ENCODE measurements at places on chromosomes 6 and 20.

DNA sequence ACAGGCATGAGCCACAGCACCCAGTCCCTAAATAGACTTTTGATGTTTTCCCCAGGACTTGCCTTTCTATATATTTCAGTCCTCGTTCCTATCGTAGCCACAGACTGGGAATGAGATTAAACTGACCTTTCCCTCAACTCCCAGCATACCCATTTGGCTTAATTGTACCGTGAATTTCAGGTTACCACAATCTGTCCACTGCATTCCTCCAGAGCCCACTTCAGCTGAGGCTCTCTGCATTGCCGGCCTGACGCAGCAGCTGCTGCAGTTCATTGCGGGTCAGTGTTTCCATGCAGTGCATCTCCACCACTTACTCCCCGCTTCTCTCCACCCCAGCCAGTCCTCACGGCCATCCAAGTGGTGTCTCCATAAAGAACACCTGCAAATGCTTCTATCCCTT, 103.1 kb upstream of the RIN2 start:
- no peak for DNase-seq

- no peak for DNase-seq
These were observed 53.0 kb downstream of the FARS2 start for GRCh38 chr6:5314191-5314865.

- no peak for DNase-seq
These were observed 2.2 kb upstream of the OSER1 start for GRCh38 chr20:44212792-44213191.

DNA sequence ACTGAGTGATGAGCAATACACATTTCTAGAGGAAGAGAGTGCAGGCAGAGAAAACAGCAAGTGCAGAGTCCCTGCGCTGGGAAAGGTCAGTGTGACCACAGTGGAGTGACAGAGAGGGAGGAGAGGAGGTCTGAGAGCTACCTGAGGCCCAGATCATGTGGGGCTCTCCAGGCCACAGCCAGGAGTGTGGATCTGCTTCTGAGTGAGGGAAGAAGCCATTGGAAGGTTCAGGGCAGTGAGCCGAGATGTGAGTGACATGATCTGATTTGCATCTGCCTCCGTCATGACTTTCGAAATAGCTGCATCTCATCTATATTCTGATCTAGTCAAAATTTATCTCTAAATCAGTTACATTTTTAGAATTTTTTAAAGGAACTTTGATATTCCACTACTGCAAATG, 367.1 kb downstream of the PREX1 start:
- DNase-seq, result no peak

DNA sequence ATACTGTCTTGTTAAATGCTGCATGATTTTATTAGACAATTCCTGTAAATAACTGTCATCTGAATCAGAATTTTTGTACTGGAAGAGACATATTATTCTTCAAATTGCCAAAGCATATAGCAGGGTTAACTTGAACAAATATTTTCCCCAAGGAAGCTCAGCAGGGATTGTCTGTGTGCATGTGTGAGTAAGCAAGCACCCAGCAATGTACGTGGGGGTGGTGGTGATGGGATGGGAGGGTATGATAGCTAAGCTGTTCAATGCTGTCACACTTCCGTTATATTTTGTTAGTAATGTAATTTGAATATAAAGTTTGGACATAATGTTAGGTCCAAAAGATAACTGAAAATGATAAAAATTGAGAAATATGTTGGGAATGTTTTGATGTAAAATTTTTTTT, 118.1 kb downstream of the MYB start:
- DNase-seq, result no peak

GRCh38 chr20:53210931-53211330, 238.8 kb downstream of the TSHZ2 start:
- DNase-seq, result no peak

- DNase-seq, result no peak
These were observed 10.1 kb upstream of the SMIM13 start for GRCh38 chr6:11083491-11083890.

GRCh38 chr6:167764713-167765479, 61.8 kb upstream of the AFDN start:
- DNase-seq, result no peak

DNA sequence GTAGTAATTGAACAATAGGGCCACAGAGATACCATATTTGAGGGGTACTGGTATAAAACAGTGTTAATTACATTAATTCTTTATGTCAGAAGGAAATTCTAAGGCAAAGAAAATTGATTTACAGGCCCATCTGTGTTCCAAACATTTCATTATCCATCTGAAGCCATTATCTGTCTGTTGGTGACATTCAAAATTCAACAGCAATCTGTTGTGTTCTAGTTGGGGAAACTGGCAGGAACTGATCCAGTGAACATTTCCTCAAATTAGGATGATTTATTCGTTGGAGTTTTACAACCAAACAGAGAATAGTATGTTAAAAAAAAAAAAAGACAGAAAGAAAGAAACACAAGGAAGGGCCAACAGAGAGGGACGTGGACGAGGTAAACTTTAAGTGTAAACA, 30.1 kb downstream of the HEBP2 start:
- no peak for DNase-seq

DNA sequence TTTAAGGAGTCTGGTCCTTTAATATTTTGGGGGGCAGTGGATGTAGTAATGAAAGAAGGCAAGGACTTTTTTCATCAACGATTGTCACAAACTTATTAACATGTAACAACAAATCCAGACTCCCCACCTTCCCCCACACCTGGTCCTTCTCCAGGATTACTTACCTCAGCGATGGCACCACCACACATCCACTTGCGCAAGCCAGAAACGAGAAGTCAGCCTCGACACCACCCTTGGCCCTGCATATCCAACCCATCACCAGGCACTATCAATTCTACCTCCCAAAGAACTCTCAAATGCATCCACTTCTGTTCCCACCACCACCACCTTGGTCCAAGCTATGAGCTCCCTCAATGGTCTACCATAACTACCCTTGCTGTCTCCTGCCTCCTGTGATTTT, 6.6 kb downstream of the EZR start:
- no peak for DNase-seq

DNA sequence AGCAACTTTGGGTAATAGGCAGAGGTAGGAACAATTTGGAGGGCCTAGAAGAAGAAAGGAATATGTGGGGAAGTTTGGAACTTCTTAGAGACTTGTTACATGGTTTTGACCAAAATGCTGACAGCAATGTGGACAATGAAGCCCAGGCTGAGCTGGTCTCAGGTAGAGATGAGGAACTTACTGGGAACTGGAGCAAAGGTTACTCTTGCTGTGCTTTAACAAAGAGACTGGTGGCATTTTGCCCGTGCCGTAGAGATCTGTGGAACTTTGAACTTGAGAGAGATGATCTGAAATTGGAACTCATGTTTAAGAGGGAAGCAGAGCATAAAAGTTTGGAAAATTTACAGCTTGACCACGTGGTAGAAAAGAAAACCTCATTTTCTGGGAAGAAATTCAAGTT, 28.3 kb upstream of the TMEM200A start:
- no peak for DNase-seq

GRCh38 chr20:41339957-41340326, 679 bp upstream of the LPIN3 start:
- peak; percentile 66 for DNase-seq

- DNase-seq, result no peak
These were observed 42.2 kb upstream of the STXBP5 start for GRCh38 chr6:147161974-147162495.

DNA sequence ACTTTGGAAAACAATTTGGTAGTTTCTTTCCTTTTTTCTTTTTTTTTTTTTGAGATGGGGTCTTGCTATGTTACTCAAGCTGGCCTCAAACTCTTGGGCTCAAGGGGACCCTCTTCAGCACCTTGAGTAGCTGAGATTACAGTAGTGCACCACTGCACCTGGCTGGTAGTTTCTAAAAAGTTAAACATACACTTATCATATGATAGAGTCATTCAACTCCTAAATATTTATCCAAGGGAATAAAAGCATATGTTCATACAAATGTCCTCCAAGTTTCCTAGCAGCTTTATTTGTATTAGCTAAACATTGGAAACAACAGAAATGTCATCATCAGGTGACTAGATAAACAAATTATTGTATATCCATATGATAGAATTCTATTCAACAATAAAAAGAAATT, 213.9 kb downstream of the LRFN2 start:
- no peak for DNase-seq

- DNase-seq, result no peak
These were observed 47.4 kb downstream of the CYP39A1 start for GRCh38 chr6:46605091-46605797.

DNA sequence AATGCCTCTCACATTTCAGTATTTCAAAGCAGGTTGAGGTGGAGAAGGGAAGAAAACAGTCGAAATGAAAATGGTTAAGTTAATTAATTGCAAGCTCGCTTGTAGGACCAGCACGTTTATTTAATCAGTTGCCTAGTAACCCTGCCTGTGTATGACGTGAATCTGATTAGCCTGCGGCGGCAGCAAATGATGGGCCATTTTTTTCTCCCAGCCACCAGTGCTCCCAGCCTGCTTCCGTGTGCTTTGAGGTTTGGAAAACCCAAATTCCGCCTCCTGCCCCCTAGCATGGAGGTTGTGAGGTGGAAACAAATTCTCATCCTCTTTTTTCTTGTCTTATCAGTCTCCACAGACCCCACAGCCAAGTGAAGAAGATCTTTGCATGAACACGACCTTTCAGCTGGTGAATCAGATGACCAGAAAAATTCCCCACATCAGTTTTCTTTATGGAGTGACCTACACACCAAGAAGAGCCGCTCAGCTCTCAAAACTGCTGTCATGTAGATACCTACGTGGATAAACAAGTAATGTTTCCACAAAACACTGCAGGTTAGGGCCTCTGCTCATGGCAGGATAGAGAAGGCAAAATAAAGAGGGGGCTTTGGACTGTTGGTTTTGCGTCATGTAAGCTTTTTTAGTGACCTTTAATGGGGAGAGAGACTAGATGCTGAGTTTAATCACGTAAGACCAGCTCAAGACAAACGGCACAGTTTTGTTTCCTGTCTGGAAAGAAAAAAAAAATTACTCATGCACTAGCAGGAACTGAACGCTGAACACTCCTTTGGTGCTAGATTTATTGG, 572.9 kb upstream of the NOX3 start:
- DNase-seq, result no peak

DNA sequence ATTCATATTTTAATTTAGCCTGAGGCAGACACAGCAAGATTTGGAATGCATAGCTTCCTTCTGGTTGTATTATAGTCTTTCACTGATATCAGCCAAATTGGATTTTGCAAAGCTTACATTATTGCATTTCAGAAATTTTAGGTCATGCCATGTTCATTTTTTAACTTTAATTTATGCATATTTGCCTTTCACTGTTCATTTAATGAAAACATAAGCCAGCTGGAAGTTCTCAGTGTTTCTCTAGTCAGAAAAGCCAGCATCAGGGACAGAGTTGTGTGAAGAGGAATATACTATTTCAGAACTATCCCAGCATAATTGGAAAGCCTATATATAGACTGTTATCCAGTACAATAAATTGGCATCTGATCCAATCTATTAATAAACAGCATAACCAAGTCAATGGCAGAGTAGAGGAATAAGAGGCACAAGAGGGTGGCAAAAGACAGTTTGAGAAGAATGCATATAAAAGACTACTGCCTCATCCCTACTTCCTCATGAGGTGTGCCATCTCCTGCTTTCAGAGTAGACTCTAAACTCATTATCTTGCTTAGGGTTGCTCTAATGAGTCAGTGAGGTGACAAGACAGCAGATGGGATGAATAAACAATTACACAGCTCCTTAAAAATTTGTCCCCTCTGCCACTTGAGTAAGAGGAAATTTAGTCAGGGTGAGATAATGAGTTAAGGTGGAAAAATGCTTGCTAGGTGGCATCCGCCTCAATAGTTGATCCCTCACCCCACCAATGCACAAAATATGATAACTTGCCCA, 159.8 kb upstream of the HCRTR2 start:
- DNase-seq, result no peak

DNA sequence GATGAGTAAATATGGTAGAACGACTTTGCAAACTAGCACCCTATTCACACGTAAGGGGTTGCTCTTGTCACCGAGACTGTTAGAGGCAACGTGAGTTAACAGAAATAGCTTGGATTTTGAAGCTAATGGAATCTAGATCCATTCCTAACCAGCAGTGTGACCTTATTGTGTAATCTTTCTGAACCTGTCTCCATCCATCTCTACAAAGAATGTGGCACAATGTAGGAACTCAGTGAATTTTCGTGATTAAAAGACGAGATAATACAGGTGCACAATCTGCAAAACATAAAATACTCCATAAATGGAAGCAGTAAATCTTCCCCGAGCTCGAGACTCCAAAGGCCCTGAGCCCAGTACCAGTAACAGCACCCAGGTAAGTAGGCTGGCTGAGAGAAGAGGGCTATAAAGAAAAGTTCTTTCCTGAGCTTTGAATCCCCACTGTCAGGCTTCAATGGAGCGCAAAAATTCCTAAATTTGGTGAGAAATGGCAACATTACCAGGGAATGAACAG, 801 bp upstream of the KIFC1 start:
- no peak for DNase-seq

GRCh38 chr6:28446818-28447511, 3.7 kb upstream of the ZSCAN23 start:
- no peak for DNase-seq

- no peak for DNase-seq
These were observed 14.0 kb downstream of the ZC2HC1B start for GRCh38 chr6:143878272-143878760.

GRCh38 chr6:100479179-100480035, 14.7 kb upstream of the SIM1 start:
- DNase-seq, result no peak

- DNase-seq, result no peak
These were observed 24.9 kb upstream of the MAP3K7 start for GRCh38 chr6:90611543-90612312.

DNA sequence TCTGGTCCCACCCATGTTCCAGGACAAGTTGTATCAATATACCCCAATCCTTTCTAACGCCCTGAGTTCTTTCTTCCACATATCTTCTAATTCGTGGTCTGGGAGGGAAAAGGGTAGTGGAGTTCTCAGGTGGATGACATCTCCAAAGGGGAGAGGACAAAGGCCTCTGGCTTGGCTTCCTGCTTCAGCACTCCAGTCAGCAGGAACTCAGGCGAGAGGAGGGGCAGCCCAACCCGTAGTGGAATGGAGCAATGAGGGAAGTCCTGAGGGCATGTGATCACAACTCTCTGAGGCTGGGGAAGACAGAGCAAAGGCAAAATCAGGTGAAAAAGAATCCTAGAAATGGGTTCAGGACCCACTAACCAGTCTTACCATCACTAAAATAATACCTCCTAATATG, 9.6 kb upstream of the NRM start:
- no peak for DNase-seq

Data from activated CD4-positive, CD25-positive, alpha-beta regulatory T cell treated with anti-CD3 and anti-CD28 coated beads, Interleukin-2, amount 50 U/mL, for 16 hours (primary cell).